ENCODE measurements at places on chromosomes 16 and 17. TPM values are rescaled to one million over a fixed set of nuclear protein-coding genes. Genes with fewer than 3 reads are reported as not detected.
A peak's percentile ranks its signal among the peaks of the same experiment; 100 is the strongest.

DNA sequence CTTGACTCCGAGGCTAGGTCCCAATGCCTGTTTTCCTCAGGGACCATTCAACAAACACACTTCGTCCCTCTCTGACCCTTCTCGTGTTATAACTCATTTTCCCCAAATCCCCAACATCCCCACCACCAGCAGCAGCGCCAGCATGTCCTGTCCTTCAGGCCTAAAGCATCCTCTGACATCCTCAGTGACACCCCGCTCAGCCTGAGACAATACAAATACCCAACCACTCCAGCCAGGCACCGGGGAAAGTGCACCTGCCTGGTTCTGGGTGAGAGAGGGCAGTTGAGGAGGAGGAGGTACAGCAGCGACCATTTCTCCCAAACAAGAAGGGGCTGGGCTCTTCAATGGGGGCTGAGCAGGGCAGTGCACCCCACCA lies 4.7 kb downstream of the MNT start:
- DNase-seq, result no peak

MRPL38 gene
- total RNA-seq, result 115 TPM

- DNase-seq, result no peak
Observed at GRCh38 chr16:82892324-82892723, 265.6 kb downstream of the CDH13 start.

- DNase-seq, result no peak
Observed at GRCh38 chr17:62933501-62934385, 32.3 kb upstream of the TANC2 start.

- DNase-seq, result no peak
Observed at GRCh38 chr17:35344262-35344661, 29.2 kb downstream of the SLFN11 start.

GRCh38 chr17:44279666-44280391 lies 11.9 kb upstream of the SLC4A1 start:
- peak; percentile 84 for DNase-seq

- no peak for DNase-seq
Observed at GRCh38 chr16:79845033-79845733, 244.6 kb upstream of the MAF start.

- DNase-seq, result no peak
Observed at GRCh38 chr16:7350806-7351205, 18.2 kb downstream of the RBFOX1 start.

- no peak for DNase-seq
Observed at GRCh38 chr16:20681821-20682760, 15.4 kb downstream of the ACSM1 start.

DNA sequence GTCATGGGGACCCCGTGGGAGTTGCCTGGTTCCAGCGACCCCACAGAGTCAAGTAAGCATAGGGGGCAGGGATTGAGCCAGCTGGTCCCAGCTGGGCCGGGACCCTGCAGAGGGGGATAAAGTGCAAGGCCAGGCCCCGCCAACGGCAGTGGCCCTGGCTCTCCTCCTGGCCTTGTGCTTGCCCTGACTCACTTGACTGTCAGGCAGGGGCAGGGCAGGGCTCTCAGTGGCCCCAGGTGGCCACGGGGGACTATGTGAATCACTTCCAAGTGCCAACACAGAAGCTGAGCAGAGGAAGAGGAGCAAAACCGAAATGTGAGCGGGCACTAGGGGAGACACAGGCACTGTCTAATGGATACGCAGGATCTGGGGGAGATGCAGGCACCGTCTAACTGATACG lies 21.6 kb upstream of the NCBP3 start:
- DNase-seq, result peak; percentile 34

- no peak for DNase-seq
Observed at GRCh38 chr17:32335046-32335445, 6.9 kb downstream of the C17orf75 start.

GRCh38 chr17:35973333-35974260 lies 7.7 kb downstream of the CCL16 start:
- DNase-seq, result no peak

- peak; percentile 63 for DNase-seq
Observed at GRCh38 chr16:27781195-27781524, 231.2 kb downstream of the KATNIP start.

TNRC6C gene
- total RNA-seq, result 21.0 TPM

GRCh38 chr16:84851192-84852127 lies 31.7 kb downstream of the CRISPLD2 start:
- no peak for DNase-seq

SOCS1 gene
- 6.0 TPM for total RNA-seq

SLC46A1 gene
- total RNA-seq, result 7.7 TPM

ZNF629 gene
- total RNA-seq, result 17.4 TPM

DNA sequence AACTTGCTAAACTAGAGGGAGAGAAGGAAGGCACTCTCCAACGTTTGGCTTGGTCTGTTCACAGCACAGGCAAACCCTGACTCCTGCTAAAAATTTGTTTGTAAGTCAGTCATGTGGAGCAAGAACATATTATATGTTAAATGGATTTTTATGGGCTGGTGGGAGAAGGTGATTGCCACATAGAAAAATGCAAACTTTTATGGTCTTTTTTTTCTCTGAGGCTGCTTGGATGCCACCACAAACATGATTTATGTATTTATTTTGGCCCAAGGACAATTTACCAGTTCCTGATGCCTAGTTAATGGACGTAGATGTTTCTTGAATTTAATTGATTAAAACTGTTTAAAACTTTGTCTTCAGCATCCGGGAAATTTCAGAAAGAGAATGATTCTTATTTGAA lies 274.2 kb upstream of the MYOCD start:
- DNase-seq, result no peak

DNA sequence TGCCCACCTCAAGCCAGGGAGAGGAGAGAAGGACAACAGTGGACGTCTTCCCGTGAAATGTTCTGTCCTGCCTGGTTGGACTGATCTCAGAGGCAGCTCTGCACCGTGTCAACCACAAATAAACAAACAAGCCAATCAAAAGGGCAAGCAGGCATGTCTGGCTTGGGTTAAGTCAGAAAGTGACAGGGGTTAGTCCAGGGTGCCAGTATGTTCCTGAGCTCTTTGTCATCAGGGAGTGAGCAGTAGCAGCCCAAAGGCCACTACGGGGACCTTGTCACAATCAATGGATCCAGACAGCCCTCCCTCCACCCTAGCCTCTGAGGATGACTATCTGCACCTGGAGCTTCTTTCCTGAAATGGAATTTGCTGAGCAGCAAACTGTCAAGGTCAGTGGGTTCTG lies 35.0 kb downstream of the CNGB1 start:
- DNase-seq, result no peak

ADAM11 gene
- total RNA-seq, result 20.0 TPM

ITGAD gene
- total RNA-seq, result 0.11 TPM

DNA sequence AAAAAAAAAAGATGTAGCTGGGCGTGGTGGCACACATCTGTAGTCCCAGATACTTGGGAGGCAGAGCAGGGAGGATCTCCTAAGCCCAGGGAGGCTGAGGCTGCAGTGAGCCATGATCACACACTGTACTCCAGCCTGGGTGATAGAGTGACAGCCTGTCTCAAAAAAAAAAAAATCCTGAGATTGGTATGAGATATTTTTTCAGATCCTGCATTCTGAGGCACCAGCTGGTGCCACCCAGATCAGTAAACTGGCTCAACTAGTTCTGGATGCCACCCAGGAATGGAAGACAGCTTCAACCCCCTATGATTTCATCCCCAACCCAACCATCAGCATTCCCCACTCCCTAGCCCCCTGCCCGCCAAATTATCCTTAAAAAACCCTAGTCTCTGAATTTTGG lies 7.1 kb upstream of the GJC1 start:
- no peak for DNase-seq

- no peak for DNase-seq
Observed at GRCh38 chr16:86700046-86700945, 121.9 kb downstream of the FOXL1 start.

DNA sequence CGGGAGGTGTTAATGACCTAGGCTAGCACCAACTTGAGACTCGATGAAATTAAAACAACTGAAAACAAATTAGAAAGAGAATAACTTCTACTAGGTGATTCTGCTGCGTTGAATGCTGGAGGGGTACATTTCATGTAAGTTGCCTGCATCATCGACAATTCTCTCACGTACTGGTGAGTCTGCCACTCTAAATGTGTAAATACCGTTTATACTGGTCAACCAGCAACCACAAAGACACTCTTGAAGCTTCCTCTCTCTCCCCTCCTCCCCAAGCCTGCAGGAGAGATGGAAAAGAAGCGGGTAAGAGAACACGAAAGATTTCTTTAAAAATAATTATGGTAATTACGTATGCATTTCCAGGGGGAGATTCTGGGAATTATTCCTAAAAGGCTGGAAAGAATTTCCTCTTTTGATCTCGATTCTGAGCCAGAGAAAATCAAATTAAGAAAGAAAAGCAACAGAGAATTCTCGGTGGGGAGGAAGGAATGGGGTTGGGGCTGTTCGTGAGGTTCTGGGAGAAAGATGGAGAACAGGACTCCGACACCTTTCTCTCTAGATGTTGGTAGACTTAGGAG lies 68.6 kb upstream of the MRTFB start:
- DNase-seq, result no peak

DNA sequence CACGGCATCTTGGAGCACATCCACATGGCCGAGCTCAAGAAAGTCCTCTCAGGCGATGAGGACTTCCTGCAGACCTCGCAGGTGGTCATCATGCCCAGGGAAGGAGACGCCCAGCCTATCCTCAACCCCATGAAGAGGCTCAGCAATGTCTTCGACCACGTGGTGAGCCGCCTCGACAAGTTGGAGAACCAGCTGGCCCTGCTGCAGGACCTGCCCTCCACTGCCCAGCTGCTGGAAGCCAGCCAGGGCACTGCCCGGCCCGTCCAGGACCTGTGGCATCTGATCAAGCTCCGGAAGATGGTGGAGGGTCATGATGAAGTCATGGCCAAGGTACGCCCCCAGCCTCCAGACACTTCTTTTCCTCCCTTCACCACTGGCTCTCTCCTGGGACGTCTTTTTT lies 440 bp downstream of the C16orf96 start:
- no peak for DNase-seq

DNA sequence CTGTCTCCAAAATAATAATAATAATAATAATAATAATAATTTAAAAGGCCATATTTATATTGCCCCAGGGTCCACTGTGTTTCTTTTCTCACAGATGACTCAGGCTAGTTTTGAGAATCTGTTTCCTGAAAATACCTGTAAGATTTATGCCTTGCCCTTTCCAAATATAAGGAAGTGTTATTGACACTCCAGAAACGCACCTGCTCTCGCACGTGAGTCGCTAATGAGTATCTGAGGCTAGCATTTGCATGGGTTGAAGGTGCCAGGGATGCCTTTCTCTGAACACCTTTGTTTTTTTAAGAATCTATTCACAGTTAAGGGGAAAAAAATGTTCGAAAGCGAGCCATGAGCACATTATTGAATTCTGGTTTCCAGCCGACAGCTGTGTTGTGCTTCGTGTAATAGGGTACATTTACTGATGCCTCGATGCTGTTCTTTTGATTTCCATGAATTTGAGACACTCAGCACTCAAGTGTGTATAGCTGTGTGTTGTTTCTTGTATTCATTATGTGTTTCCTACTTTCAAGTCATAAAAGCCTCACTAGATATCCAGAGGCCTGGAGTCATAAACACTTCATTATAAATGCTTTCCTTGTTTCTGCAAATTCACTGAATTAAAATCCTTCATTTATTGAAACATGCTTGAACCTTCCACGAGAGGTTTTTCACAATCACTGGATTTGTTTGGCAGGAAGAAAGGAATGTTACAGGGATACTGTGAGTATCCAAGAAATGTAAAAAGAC lies 45.0 kb upstream of the NOL11 start:
- DNase-seq, result no peak

AANAT gene
- total RNA-seq, result not detected

DNA sequence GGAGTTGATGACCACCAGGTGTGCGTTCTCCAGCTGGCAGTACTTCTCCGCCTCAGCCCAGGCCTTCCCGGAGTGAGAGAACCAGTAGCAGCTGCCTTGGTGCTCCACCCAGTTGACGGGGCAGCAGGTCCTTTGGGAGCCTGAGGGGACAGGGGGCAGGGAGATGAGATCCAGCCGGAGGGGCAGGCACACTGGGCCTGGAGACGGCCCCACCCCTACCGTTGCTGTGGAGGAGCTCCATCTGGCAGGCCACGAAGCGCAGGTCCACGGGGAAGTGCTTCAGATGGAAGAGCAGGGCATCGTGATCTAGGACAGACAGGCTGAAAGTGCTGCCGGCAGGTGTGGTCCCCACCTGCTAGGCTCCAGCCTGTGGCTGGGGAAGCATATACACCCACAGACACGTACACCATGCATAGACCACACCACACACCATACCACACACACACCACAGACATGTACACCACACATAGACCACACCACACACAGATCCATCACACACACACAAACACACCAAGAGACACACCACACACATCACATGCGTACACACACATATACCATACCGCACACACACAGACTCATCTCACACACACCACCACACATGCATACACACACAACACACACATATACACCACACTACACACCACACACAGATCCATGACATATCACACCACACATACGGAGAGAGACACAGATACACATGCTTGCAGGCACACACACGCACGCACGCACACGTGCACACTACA lies 7.4 kb downstream of the ASGR2 start:
- no peak for DNase-seq

- DNase-seq, result no peak
Observed at GRCh38 chr17:4585638-4585994, 1.3 kb downstream of the SMTNL2 start.

- no peak for DNase-seq
Observed at GRCh38 chr16:86568677-86569623, 2.3 kb downstream of the FOXC2 start.

RNF222 gene
- not detected for total RNA-seq

- peak; percentile 21 for DNase-seq
Observed at GRCh38 chr16:69113216-69113615, 7.8 kb downstream of the HAS3 start.

DNA sequence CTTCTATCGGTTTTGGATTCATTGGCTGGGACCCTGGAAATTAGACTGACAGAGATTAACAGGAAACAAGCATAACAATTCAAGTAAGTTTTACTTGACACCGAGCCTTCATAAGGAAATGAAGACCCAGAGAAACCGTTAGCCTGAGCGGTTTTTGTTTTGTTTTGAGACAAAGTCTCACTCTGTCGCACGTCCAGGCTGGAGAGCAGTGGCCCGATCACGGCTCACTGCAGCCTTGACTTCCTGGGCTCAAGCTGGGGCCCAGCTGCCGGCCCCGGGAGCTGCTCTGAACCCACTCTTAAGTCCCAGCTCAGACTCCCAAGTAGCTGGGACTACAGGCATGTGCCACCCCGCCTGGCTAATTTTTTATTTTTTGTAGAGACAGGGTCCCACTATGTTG lies 321.3 kb downstream of the SEC14L1 start:
- no peak for DNase-seq

GRCh38 chr17:73972901-73973300 lies 230.6 kb upstream of the RPL38 start:
- no peak for DNase-seq

- no peak for DNase-seq
Observed at GRCh38 chr17:73616120-73616872, 27.9 kb downstream of the SDK2 start.

PIPOX gene
- 1.1 TPM for total RNA-seq

GRCh38 chr16:54289242-54289944 lies 2.8 kb upstream of the IRX3 start:
- DNase-seq, result no peak

- DNase-seq, result no peak
Observed at GRCh38 chr17:36188891-36189306, 7.7 kb downstream of the CCL3L1 start.

GRCh38 chr17:29640413-29640812 lies 17.7 kb upstream of the CORO6 start:
- no peak for DNase-seq

GRCh38 chr16:85869785-85870558 lies 29.0 kb upstream of the IRF8 start:
- no peak for DNase-seq

ACAP1 gene
- 14.0 TPM for total RNA-seq

GRCh38 chr16:5506021-5506420 lies 408.4 kb upstream of the EEF2KMT start:
- no peak for DNase-seq

SLC6A2 gene
- total RNA-seq, result not detected
